ENCODE measurements at places on chromosomes 3 and 15. TPM values are rescaled to one million over a fixed set of nuclear protein-coding genes. Genes with fewer than 3 reads are reported as not detected.

Gene KLHL40
- not detected for polyA plus RNA-seq

Gene NME9
- 0.52 TPM for polyA plus RNA-seq

Gene TF
- not detected for polyA plus RNA-seq

Gene DLEC1
- polyA plus RNA-seq: 0.41 TPM

Gene PPP2R3A
- 0.20 TPM for polyA plus RNA-seq

Gene FYCO1
- 6.5 TPM for polyA plus RNA-seq

Gene PP2D1
- polyA plus RNA-seq: 0.60 TPM

Gene CCR5
- polyA plus RNA-seq: not detected

Gene SLC12A8
- polyA plus RNA-seq: not detected

Gene GOLGA6C
- not detected for polyA plus RNA-seq

Gene PRKCD
- 7.7 TPM for polyA plus RNA-seq

Gene GP9
- not detected for polyA plus RNA-seq

- DNase-seq: no peak
These were observed 77.3 kb downstream of the CHRNA7 start for GRCh38 chr15:32107477-32108080.

- DNase-seq: no peak
These were observed 29.2 kb downstream of the MYLK start for GRCh38 chr3:123854905-123855304.

DNA sequence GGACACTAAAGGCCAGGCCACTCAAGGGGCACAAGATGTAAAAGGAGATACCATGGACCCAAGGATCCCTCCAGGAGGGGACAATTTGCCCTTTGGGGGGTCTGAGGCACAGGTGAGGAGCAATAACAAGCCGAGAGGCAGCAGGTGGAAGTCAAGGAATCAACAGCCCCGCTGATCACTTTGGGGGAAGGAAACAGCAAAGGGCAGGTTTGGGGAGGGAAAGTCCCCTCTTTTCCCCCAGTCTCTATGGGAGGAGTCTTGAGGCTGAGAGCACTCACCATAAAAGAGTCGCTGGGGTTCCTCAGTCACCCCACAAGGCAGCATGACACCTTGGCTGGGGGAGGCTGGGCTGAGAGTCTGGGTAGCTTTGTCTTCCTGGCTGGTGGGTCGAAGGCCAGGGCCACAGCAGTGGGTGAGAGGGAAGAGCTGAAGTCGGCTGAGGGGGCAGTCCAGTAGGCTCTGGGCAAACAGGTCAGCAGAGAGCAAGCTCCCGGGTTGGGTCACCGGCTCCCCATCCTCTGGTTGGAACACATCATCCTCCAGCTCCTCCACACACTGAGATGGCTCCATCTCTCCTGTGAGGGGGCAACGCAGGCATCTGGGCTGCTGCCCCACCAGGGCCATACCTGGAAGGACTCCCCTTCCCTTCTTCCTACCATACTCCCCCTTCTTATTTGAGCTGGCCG lies 3.0 kb downstream of the BMF start:
- no peak for DNase-seq

DNA sequence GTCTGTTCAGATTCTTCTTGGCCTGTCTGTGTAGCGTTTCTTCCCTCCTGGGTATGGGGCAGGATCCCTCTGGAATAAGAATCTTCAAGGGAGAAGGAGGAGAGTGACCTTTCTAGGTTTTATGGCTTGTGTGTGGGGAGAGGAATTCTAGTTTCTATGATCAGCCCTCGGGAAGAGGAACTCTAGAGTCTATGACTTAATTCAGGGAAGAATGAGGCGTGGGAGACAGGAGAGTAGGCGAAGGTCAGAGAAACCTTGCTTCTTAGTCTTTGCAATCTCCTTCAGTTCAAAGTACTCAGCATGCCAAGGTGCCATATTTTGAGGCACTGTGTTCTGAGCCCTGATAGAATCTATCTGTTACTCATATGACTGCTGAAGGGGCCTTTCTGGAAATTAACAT lies 99.2 kb upstream of the C3orf80 start:
- no peak for DNase-seq

DNA sequence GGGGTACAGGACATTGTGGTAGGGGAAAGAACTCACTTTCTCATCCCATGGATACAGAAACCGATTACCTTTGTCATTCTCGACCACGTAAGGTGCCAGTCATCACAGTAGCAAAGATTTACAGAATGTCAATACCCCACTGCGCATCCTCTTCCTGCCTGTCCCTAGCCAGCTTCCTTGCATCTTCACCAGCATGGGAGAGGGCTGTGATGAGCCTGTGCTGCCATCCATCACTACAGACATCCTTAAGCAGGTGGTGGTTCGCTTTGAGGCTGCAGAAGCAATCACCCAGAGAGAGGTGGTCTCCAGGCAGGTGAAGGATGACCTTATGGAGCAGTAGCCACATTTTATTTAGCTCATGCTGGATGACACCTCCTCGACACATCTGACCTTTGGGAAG lies 23.3 kb upstream of the ARIH1 start:
- no peak for DNase-seq

DNA sequence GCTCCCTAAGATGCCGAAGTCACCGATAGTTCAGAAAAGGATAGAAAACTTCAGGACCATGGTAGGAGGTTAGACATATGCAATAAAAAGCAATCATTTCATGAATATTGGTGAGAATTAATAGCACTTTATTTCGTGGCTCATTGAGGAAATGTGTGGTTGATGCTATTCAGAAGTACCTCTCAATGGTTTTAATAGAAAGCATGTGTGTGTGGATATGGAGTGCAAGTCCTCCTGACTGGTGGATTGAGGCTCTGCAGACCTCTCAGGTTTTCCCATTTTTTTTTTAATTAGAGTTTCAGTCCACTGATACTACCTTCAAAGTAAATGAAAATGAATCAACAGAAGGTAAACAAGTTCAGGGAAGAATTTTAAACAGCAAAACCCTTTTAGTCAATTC lies 384.3 kb upstream of the RARB start:
- DNase-seq: no peak

DNA sequence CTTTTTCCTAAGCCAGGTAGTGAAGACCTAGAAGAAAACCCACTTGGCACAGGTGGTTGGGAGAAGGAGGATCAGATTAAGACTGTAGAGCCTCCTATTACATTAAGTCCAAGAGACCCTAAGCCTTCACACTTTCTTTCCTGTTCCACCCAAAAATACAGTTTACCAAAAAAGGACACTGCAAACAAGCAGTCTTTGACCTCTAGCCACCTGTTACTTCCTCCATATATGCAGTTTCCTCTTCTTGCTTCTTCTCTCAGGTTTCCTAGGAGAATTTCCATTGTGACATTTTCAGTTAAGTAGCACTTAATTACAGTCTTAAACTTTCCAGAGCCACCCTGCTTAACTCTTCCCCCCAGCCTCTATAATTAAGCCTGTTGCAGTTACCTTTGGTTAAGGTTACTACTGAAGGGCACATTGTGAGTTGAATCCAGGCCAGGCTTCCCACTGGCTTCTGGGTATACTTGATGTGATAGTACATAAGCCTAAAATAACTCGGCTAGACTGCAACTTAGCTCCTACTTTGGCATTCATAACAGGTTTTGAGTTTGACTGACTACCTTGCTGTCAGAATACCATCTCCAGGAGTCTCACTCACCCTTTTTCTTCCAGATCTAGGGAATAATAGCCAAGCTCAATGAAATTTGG lies 114.2 kb upstream of the UMPS start:
- DNase-seq: no peak

- no peak for DNase-seq
These were observed 4.1 kb downstream of the TF start for GRCh38 chr3:133750259-133750656.

- no peak for DNase-seq
These were observed 656.8 kb upstream of the SGO1 start for GRCh38 chr3:20842594-20843436.

DNA sequence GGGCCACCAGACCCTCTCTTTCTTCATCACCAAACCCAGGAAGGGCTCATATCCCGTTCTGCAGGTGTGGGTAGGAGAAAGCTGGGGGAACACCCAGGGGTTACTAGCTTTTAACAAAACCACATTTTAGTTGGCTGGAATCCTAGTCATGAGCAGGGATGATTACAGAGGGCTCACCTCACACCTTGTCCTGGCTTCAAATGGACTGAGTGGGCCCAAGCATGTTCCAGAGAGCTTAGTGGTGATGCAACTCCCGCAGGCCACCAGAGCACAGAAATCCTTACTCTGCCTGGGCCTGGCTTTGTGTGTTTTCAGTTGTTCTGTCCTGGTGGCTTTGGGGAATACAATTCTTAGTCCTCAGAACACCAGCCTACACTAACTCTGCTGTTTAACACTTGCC lies 56.8 kb upstream of the RYK start:
- no peak for DNase-seq

- no peak for DNase-seq
These were observed at the start of gene CALML4 for GRCh38 chr15:68204776-68205557. Gene CALML4, minus strand, starts transcription at chr15:68205332. Its CDS starts 85 bp downstream, at chr15:68205247.

GRCh38 chr3:134039161-134039862 lies 9.6 kb upstream of the SLCO2A1 start:
- no peak for DNase-seq

DNA sequence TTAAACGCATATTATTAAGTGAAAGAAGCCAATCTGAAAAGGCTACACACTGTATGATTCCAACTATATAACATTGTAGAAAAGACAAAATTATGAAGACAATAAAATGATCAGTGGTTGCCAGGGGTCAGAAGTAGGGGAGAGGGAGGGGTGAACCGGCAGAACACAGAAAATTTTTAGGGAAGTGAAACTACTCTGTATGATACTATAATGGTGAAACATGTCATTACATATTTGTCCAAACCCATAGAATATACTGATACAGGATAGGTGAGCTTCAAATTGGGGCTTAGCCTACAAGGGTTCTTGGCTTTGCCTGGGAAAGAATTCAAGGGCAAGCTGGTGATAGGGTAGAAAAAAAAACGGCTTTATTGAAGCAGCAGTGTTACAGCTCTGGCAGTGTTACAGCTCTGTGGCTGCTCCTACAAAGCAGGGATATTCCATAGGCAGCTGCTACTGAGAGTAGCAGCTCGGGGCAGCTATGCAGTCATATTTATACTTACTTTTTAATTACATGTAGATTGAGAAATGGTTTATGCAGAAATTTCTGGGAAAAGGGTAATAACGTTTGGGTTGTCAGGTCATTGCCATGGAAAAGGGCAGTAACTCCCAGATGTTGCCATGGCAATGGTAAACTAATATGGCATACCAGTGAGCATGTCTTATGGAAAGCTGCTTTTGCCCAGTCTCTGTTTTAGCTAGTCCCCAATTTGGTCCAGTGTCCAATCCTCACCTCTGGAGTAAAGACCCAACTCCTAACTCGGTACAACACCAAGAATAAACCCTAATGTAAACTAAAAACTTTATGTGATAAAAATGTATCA lies 125.1 kb upstream of the SLC25A36 start:
- DNase-seq: no peak

GRCh38 chr3:79497447-79498111 lies 270.2 kb downstream of the ROBO1 start:
- no peak for DNase-seq

GRCh38 chr3:127796831-127797150 lies 25.5 kb downstream of the MGLL start:
- no peak for DNase-seq

- no peak for DNase-seq
These were observed 12.2 kb downstream of the IL5RA start for GRCh38 chr3:3097958-3098357.

DNA sequence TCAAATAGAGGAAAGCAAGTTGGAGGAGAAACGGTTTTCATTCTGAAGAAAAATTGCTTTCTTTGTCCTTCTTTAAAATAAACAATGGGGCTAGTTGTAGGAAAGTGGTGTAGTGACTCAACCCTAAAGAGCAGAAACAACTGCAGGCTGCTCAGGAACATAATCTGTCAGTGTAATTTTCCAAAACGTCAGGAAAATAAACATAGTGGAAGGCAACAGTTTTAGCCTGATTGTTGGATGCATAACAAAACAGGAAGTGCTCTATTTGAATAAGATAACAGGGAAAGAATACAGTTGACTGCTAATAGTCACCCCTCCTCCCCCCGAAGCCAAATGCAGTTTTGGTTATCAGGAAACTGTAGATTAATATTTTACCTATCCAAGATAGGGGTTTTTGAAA lies 167.6 kb downstream of the ECT2 start:
- no peak for DNase-seq

GRCh38 chr15:57526076-57526475 lies 65.6 kb upstream of the MYZAP start:
- DNase-seq: no peak

DNA sequence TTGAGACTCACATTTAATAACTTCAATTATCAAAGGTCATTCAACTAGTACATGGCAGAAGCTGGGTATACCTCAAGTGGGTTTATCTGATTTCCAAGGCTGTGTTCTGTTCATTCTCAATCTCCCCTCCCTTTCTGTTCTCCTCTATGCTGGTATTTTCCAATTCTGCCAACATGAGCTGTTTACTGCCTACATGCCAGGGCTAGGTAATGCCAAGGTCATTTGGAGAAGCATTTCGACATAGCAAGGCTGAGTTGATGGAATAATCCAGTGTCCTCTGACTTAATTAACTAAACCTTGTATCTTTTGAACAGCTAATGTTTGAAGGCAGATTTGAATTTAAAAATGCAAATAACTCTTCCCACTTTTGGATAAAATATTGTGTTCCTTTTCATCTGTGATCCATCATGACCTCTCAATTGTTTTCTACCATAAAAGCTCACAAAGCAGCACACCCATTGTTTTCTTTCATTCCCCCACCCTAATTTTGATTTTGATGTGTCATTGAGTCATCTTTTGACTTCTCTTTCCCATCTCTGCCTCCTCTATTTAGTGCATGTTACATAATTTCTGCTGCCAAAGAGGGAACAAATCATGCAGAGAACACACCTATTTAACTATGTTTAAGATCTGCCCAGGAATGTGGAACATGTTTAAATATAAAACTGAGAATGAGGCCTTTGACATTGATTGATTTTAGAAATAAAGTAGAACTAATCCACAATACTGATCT lies 308.8 kb upstream of the NR2E3 start:
- no peak for DNase-seq

GRCh38 chr3:20316238-20316637 lies 130.2 kb upstream of the SGO1 start:
- no peak for DNase-seq
